ENCODE measurements at places on chromosomes 7 and 10. TPM values are rescaled to one million over a fixed set of nuclear protein-coding genes. Genes with fewer than 3 reads are reported as not detected.

DNA sequence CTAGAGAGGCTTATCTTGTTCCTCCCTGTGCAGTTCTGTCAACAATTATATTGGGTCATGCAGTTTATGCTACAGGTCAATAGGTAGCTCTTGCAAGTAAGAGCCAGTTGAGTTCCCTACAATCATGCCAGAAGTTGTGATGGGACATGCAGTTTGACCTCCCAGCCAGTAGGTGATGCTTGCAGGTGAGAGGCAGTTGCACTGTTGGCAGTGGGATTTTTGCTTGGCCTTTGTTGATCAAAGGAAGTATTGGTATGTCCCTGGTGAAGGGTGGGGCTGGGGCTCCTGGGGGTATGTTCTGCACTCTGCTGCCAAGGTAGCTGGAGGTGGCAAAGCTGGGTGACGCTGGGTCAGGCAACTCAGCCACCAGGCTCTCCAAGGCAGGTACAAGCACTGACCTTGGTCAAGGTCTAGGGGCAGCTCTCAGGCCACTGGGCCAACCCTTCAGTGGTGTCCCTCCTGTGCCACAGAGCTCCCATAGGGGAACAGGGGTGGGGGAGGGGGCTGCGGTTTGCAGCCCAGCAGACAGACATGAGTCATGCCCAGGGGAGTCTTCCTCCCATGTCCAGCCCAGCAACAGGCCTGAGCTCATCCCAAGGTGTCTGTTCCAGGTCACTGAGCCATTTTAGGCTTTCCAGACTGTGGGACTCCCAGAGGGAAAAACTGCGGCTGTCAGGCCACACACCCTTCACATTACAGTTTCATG is 43.3 kb downstream of the MEOX2 start:
- DNase-seq = no peak

The C10orf53 gene
- not detected for total RNA-seq

The NPTX2 gene
- total RNA-seq = not detected

GRCh38 chr10:13617116-13617515 is 30.4 kb downstream of the PRPF18 start:
- DNase-seq = no peak

- no peak for DNase-seq
Observed at GRCh38 chr7:158753900-158754299, 49.3 kb upstream of the NCAPG2 start.

- DNase-seq = no peak
Observed at GRCh38 chr7:74627661-74628411, 29.7 kb upstream of the GTF2I start.

The GRID2IP gene
- total RNA-seq = 0.28 TPM

DNA sequence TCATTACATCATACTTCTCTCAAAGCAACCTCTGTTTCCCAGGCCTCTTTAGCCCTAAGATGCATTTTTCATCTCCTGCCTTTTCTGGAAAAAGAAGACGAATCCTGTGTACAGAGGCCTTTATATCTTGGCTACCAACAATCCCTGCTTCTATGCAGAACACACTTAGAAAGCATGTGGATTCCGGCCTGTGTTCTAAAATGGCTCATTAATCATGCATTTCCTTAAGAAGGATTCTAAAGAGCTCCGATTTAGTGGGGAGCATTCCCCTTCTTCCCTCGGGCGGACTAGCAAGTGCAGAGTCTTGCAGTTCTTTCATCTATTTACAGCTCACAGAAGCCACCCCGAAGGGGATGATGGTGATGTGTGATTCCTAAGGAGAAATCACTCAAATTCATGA is 1212.9 kb downstream of the TYW1 start:
- DNase-seq = no peak

- DNase-seq = peak; percentile 30
Observed at GRCh38 chr7:90412458-90413184, 9.4 kb downstream of the CLDN12 start.

The CCDC172 gene
- total RNA-seq = not detected

DNA sequence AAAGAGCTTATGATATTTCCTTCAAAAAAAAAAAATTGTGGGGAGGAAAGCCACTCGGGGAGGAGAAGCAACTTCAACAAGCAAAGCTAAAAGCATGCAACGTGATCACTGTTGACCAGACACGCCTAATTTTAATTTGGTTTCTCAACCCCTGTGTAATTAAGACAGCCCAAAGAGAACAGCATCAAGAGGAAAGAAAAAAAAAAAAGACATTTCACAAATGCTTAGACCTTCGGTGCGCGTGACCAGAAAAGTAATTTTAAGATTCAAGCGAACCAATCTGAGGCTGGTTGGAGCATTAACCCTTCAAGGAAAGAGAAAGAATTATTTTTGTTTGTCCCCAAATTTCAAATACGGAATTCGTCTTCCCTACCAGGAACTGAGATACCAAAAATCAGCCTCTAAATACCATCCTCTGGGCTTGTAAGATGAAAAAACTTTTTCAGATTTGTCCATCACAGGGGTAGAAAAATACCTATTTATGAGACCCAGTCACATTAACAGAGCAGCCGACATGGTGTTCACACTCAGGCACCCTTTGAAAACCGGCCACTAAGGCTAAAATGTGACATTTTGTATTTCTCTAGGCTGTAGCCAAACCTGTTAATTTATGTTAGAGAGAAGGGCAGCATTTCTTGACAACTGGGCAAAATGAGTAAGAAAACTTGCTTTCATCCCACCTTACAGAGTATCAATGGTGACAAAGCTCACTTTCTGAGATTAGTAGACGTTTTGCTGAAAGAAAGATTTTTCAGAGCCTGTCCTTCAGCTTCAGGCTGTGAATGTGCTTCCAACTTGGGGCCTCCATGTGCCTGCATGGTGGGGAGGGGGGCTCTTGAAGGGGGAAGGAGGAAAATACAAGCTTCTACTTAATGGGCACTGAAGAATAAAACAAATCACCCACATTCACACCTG is 179.9 kb upstream of the KLF14 start:
- no peak for DNase-seq

The LOXL4 gene
- not detected for total RNA-seq

- DNase-seq = no peak
Observed at GRCh38 chr10:69272624-69273023, 5.7 kb upstream of the HK1 start.
